Sigmoid colon (tissue), 7 donors: ENCODE measurements at places on chromosomes 6 and 20. TPM values are rescaled to one million over a fixed set of nuclear protein-coding genes. Genes with fewer than 3 reads are reported as not detected.

DNA sequence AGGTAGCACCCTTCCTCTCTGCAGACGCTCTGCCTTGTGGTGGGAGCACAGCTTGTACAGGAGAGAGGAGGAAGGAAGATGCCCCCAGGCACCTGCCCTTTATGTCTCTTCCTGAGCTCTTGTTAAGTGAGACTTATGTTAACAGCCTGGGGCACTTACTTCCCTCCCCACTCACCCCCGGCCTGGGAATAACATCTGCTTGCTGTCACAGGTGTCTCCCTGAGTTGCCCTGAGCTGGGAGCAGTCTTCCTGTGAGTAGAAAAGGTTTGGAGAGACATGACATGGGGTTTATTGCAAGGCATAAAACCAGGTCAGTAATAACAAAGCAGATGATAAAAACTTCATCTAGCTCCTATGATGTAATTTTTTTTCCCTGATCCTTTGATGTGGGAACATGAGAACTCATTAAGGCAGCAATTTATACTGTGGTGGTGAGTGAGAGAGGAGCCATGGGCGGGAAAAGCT lies 1.9 kb downstream of the SSTR4 start:
- H3K27me3 ChIP-seq: peaks cover 24% of the 10 kb centered on the region
- H3K4me1 ChIP-seq: no peaks in the 10 kb centered on the region
- no peak overlapping the region for H3K27ac ChIP-seq
- DNase-seq: no peak
- H3K36me3 ChIP-seq: no peaks in the 10 kb centered on the region

Gene PI3
- total RNA-seq: not detected

GRCh38 chr6:90811596-90812226 lies 224.8 kb upstream of the MAP3K7 start:
- H3K27ac ChIP-seq: no peak overlapping the region
- no peak overlapping the region for H3K4me3 ChIP-seq
- H3K4me1 ChIP-seq: no peaks in the 10 kb centered on the region
- DNase-seq: no peak

DNA sequence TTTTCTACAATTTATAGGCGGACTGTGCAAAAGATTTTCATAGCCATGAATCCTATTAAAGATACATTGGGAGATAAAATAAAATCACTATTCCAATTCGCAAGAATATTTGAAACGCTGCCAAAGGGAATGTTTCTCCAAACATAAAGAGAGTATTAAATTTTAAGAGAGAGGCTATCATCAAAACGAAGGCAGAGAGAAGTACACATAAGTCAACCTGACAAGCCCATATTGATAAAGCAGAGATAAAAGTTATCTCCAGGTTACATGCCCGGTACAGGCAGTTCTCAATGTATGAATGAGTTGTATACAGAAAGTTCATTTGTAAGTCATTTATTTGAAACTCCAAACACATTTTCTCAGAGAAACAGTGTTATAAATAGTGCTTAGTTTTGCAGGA lies 193.1 kb downstream of the ATXN1 start:
- H3K27ac ChIP-seq: no peak overlapping the region
- no peaks in the 10 kb centered on the region for H3K27me3 ChIP-seq
- peaks cover 36% of the 10 kb centered on the region for H3K4me1 ChIP-seq
- H3K36me3 ChIP-seq: no peaks in the 10 kb centered on the region

Gene NFATC2
- total RNA-seq: 16.9 TPM

DNA sequence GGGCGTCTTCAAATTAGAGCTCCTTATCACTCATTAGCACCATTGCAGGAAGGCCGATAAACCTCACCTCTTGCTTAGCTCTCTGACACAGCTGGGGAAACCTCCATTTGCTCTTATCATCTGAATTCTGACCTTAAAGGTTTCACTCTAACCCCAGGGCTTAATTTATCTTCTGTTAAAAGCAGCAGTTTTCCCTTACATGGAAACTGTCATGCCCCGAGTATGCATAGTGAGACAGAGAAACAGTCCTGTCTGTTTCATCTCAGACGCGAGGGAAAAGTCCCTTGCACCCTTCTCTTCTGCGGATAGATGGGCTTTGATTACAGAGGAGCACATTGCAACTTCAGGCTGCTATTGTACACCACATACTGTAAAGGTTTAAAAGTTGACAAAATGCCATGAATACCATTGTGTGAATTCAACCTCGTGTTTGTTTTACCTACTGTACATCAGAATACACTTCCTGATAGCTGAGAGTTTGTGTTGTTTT lies 191.5 kb upstream of the BMP2 start:
- H3K36me3 ChIP-seq: no peaks in the 10 kb centered on the region
- no peak overlapping the region for H3K27ac ChIP-seq
- no peaks in the 10 kb centered on the region for H3K4me1 ChIP-seq

DNA sequence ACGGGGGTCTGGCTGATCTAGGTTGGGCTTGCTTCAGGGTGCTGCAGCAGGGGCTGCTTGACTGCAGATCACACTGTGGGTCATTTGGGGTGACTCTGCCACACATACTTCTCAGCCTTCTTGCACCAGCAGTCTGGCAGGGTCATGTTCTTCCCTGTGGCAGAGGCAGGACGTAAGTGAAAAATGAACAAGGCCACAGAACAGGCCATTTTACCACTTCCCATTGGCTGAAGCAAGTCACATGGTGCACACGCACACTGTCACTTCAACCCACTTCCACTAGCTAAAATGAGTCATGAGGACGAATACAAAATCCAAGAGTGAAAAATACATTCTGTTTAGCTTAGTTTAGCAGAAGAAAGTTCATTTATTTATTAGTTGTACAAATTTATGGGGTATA lies 168.6 kb upstream of the GGTLC1 start:
- H3K27ac ChIP-seq: no peak overlapping the region
- H3K36me3 ChIP-seq: no peaks in the 10 kb centered on the region
- H3K4me1 ChIP-seq: no peaks in the 10 kb centered on the region
- no peaks in the 10 kb centered on the region for H3K27me3 ChIP-seq

- no peak for DNase-seq
- peaks cover 62% of the 10 kb centered on the region for H3K4me1 ChIP-seq
- H3K4me3 ChIP-seq: peak overlapping the region; percentile 93
- H3K27me3 ChIP-seq: no peaks in the 10 kb centered on the region
- peak overlapping the region; percentile 96 for H3K27ac ChIP-seq
Measured at GRCh38 chr6:109006818-109007217, 87.8 kb downstream of the SESN1 start.

- H3K36me3 ChIP-seq: no peaks in the 10 kb centered on the region
- no peak overlapping the region for H3K4me3 ChIP-seq
- peaks cover 4% of the 10 kb centered on the region for H3K27me3 ChIP-seq
- DNase-seq: no peak
Measured at GRCh38 chr6:31070711-31071197, 41.6 kb downstream of the C6orf15 start.

- DNase-seq: no peak
- H3K36me3 ChIP-seq: no peaks in the 10 kb centered on the region
- no peaks in the 10 kb centered on the region for H3K4me1 ChIP-seq
- H3K4me3 ChIP-seq: no peak overlapping the region
- H3K27me3 ChIP-seq: no peaks in the 10 kb centered on the region
- H3K27ac ChIP-seq: no peak overlapping the region
Measured at GRCh38 chr6:63964366-63964765, 328.8 kb downstream of the PHF3 start.

DNA sequence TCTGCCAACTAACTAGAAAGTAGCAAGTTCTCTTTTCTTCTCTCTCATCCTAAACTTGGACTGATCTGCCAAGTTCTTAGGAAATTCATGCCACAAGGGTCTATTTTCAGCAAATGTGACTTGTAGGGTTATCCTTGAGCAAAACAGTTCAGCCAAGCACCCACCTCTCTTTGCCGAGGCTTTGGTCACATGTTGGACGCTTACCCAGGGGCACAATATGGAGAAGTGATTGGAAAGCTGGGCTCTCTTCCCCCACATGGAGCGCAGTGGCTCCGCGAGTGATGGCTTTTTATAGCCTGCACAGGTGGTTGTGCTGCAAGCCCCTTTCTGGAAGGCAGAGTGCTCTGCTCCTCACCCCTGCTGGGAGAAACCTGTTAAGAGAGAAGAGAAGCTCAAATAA lies 47.7 kb upstream of the FNDC1 start:
- no peaks in the 10 kb centered on the region for H3K27me3 ChIP-seq
- H3K4me1 ChIP-seq: peaks cover 20% of the 10 kb centered on the region
- H3K4me3 ChIP-seq: no peak overlapping the region
- H3K27ac ChIP-seq: no peak overlapping the region

DNA sequence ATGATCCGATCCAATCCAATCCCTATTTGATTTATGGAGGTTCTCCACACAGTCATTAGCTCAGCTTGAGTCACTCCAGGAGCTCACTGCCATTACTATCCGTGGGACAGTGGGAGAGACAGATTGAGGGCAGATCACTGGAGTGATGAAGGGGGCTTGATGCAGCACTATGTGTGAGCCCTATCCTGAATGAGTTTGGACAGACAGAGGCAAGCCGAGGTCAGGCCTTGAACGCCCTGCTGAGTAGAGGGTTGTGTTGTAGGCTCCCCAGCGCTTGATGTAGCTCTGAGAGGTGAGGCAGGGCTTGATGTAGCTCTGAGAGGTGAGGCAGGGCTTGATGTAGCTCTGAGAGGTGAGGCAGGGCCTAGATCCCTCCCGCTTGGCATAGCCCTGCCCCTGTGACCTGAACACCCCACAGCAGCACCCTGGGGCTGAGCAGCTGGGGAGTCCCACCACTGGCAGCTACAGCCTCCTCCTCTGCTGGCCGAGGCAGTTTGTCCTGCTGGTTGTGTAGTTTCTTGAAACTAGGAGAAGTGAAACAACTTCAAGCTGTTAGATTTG lies 58.7 kb downstream of the ZFAND3 start:
- H3K27ac ChIP-seq: peak overlapping the region; percentile 24
- no peak for DNase-seq
- no peaks in the 10 kb centered on the region for H3K4me1 ChIP-seq
- H3K4me3 ChIP-seq: no peak overlapping the region
- H3K27me3 ChIP-seq: no peaks in the 10 kb centered on the region

- no peaks in the 10 kb centered on the region for H3K4me1 ChIP-seq
- DNase-seq: no peak
- H3K27me3 ChIP-seq: no peaks in the 10 kb centered on the region
- no peak overlapping the region for H3K27ac ChIP-seq
- no peak overlapping the region for H3K4me3 ChIP-seq
- H3K36me3 ChIP-seq: no peaks in the 10 kb centered on the region
Measured at GRCh38 chr6:128432394-128432793, 88.0 kb downstream of the PTPRK start.

GRCh38 chr20:50374541-50375078 lies 135.6 kb upstream of the PTPN1 start:
- no peak overlapping the region for H3K27ac ChIP-seq
- no peaks in the 10 kb centered on the region for H3K27me3 ChIP-seq
- DNase-seq: no peak
- peaks cover 13% of the 10 kb centered on the region for H3K4me1 ChIP-seq

Gene PHACTR1
- total RNA-seq: 7.5 TPM

Gene AVP
- not detected for total RNA-seq

- H3K4me1 ChIP-seq: peaks cover 9% of the 10 kb centered on the region
- no peak overlapping the region for H3K27ac ChIP-seq
- no peak overlapping the region for H3K4me3 ChIP-seq
- H3K36me3 ChIP-seq: no peaks in the 10 kb centered on the region
- no peaks in the 10 kb centered on the region for H3K27me3 ChIP-seq
Measured at GRCh38 chr6:90229331-90230010, 67.2 kb downstream of the BACH2 start.

Gene SLC22A3
- total RNA-seq: 15.3 TPM

GRCh38 chr6:79546186-79546585 lies 9.0 kb upstream of the LCA5 start:
- H3K27me3 ChIP-seq: no peaks in the 10 kb centered on the region
- H3K4me3 ChIP-seq: no peak overlapping the region
- no peaks in the 10 kb centered on the region for H3K36me3 ChIP-seq
- peaks cover 27% of the 10 kb centered on the region for H3K4me1 ChIP-seq

DNA sequence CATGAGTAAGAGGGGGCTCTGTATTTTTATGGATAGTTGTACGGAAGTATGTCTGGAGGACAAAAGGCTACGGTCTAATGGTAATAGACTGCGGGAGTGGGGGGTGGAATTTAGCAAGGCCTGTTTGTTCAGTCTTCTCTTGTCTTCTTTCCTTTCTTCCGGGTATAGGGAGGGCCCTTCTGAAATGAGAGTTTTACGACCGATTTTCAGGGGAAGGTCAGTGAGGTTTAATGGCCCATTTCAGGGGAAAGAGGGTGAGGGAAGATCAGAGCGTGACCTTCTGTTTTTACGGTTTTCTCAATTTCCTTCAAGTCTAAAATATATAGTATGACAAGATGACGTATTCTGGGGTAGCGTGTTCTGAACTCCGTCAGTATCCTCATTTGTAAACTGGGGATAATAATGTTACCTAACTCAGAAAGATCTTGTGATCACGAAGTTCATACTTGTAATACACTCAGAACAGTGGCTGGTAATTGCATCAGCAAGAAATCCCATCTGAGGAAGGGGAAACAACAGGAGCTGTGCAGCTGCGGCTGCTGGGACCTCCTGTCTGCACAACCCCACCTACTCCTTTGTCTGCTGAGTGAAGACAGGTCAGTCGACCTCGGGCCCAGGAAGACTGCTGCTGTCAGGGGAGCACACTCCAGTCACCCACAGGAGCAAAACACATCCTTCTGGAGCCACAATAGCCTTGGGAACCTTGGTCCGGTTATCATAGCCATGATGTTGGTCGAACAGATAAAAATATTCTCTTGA lies 90.4 kb downstream of the MAP3K7 start:
- H3K4me1 ChIP-seq: no peaks in the 10 kb centered on the region
- H3K4me3 ChIP-seq: no peak overlapping the region
- no peaks in the 10 kb centered on the region for H3K36me3 ChIP-seq
- DNase-seq: no peak

- no peak overlapping the region for H3K27ac ChIP-seq
- no peaks in the 10 kb centered on the region for H3K27me3 ChIP-seq
- peaks cover 74% of the 10 kb centered on the region for H3K36me3 ChIP-seq
- H3K4me3 ChIP-seq: no peak overlapping the region
Measured at GRCh38 chr6:56593801-56594318, 48.8 kb downstream of the DST start.

GRCh38 chr6:99836471-99836870 lies 157.6 kb downstream of the MCHR2 start:
- no peak overlapping the region for H3K27ac ChIP-seq
- H3K4me3 ChIP-seq: no peak overlapping the region
- H3K4me1 ChIP-seq: no peaks in the 10 kb centered on the region
- no peaks in the 10 kb centered on the region for H3K36me3 ChIP-seq
- no peaks in the 10 kb centered on the region for H3K27me3 ChIP-seq

- no peaks in the 10 kb centered on the region for H3K27me3 ChIP-seq
- DNase-seq: no peak
- H3K27ac ChIP-seq: no peak overlapping the region
- no peaks in the 10 kb centered on the region for H3K36me3 ChIP-seq
- H3K4me1 ChIP-seq: no peaks in the 10 kb centered on the region
Measured at GRCh38 chr6:142005021-142005420, 127.7 kb upstream of the GJE1 start.

Gene GNRH2
- not detected for total RNA-seq

DNA sequence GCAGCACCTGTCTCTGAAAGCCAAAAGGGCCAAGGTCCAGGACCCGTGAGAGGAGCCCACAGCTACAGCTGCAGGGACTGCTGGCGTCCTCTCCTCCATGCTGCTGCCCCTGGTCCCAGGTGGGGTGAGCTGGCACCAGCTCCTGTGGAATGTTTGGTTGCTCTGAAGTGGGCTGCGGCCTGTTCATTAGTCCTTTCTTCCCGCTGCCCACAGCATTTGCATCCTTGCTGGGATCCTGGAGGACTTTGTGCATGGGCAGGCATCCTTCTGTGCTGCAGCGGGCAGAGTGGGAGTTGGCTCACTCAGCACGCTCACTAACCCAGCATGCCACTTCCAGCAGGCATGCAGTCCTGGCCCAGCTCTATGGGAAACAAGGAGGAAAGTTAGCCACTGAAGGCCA lies 76.4 kb downstream of the DHX35 start:
- no peaks in the 10 kb centered on the region for H3K27me3 ChIP-seq
- H3K4me1 ChIP-seq: peaks cover 41% of the 10 kb centered on the region
- DNase-seq: no peak
- peaks cover 53% of the 10 kb centered on the region for H3K36me3 ChIP-seq
